ENCODE measurements at places on chromosomes 7 and 10. TPM values are rescaled to one million over a fixed set of nuclear protein-coding genes. Genes with fewer than 3 reads are reported as not detected.

DNA sequence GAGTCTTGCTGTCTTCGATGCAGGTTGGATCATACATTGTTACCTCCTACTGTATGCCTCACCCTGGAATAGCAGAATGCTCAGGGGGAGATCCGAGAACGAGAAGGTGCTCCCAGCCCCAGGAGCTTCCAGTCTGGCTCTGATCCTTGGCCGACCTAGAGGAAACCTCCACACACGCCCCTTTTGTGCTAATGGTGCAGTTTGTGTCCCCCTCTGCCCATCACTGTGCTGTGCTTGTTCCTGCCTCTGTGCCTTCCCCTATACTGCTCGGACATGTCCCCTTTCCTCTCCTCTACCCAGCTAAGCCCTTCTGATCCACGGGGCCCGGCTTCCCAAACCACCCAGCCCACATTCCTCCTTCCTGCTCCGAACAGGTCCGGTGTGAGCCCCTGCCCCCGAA, 32.5 kb downstream of the ZNF775 start:
- H3K27me3 ChIP-seq = no peaks in the 10 kb centered on the region
- H3K36me3 ChIP-seq = peaks cover 6% of the 10 kb centered on the region
- H3K4me3 ChIP-seq = no peak overlapping the region
- H3K4me1 ChIP-seq = peaks cover 12% of the 10 kb centered on the region

- peaks cover 8% of the 10 kb centered on the region for H3K4me1 ChIP-seq
- no peak overlapping the region for H3K4me3 ChIP-seq
- DNase-seq = no peak
- H3K27me3 ChIP-seq = no peaks in the 10 kb centered on the region
These were observed 14.3 kb upstream of the UBE2D1 start for GRCh38 chr10:58320351-58321049.

DNA sequence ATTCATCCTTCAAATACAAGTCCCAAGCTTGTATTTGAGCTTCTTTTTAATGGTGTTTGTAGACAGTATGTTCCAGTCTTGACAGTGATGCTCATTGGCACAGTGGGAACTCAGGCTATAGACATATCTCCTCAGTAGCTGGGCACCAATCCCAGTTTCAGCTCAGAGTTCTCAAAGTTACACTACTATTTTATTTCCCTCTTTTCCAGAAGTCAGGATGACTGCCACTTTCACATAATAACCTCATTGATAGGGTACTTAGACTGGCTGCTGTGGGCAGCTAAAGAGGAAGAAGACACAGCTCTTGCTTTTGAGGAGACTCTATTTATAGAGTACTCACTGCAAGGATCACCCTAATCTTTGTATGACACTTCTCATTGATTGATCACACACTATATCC, 2.4 kb downstream of the GBF1 start:
- H3K36me3 ChIP-seq = peaks cover 12% of the 10 kb centered on the region
- H3K4me1 ChIP-seq = peaks cover 35% of the 10 kb centered on the region
- no peak for DNase-seq
- H3K27me3 ChIP-seq = peaks cover 10% of the 10 kb centered on the region

DNA sequence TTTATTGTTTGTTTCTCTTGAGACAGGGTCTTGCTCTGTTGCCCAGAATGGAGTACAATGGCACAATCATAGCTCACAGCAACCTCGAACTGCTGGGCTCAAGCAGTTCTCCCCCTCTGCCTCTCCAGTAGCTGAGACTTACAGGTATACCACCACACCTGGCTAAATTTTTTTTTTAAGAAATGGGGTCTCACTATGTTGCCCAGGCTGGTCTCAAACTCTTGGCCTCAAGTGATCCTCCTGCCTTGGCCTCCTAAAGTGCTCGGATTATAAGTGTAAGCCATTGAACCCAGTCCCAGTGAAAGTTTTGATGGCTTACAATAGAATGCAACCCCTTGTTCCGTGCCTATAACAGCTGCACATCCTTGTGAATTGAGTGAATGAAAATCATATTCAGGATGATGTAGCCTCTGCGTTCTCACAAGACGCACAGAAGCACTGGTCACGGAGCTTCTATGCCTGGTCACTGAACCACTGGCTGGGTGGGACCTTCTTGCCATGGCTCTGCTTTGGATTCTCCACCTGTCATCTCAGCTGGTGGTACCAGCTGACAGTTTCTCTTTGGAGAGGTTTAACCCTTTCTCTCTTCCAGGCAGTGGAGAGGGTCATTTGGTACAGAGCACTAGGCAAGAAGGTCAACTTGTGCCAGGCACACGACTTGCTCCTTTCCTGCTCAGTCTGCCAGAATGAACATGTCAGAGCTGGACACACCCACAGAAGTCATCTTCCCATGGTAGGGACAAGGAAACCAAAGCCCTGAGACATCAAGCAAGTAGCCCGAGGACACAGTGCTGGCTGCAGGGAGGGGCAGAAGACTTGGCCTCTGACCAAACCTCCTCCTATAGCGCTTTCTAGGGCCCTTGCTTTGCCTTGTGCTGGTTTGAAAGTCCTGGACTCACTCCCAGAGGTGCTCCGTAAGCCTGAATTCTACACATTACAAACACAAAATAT, 89.6 kb downstream of the ATXN7L1 start:
- peaks cover 15% of the 10 kb centered on the region for H3K4me1 ChIP-seq
- no peak for DNase-seq
- H3K27ac ChIP-seq = no peak overlapping the region
- peaks cover 2% of the 10 kb centered on the region for H3K36me3 ChIP-seq
- H3K4me3 ChIP-seq = no peak overlapping the region

DNA sequence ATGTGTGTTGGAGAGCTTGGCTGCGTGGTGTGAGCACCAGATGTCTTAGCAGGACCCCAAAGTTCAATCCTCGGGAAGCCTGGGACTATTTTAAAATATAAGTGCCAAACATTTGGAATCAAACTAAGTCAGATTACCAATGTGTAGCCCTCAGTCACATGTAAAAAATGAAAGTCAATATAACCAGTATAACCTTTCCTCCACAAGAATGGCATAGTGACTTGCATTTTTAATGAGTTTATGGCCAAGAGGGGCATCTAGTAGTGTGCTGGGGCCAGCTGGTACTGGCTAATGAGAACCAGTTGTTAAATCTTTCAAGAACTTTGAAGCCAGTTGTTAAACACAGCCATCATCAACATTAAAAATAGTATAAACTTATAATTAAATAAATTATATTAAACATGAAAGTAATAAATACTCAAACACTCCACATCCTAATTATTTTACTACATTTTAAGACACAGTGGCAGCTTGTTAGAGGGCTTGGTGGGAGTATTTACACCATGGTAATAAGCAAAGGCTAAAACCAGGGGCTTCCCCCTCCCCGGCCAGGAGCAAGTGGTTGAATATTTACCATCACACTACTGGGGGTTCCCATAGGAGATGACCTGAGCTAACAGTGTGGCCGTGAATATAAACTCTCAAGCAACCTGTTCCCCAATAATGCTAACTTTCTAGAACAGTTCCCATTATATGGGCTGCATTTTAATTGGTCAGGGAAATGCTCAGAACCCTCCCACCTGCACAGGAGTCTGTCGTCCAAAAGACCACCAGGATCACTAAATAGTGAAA, 7.9 kb upstream of the FAM170B start:
- no peak overlapping the region for H3K27ac ChIP-seq
- no peak for DNase-seq
- H3K4me3 ChIP-seq = no peak overlapping the region
- no peaks in the 10 kb centered on the region for H3K36me3 ChIP-seq
- no peaks in the 10 kb centered on the region for H3K4me1 ChIP-seq
- no peaks in the 10 kb centered on the region for H3K27me3 ChIP-seq

The DKK1 gene
- total RNA-seq = not detected

The CNNM1 gene
- total RNA-seq = 0.70 TPM

The CYP3A7 gene
- not detected for total RNA-seq

The CREB5 gene
- total RNA-seq = 2.0 TPM

The GPR85 gene
- 0.16 TPM for total RNA-seq
